ENCODE measurements at places on chromosomes 6 and 20.

GRCh38 chr6:31935021-31935420 is 7.5 kb downstream of the C2 start:
- DNase-seq: no peak

DNA sequence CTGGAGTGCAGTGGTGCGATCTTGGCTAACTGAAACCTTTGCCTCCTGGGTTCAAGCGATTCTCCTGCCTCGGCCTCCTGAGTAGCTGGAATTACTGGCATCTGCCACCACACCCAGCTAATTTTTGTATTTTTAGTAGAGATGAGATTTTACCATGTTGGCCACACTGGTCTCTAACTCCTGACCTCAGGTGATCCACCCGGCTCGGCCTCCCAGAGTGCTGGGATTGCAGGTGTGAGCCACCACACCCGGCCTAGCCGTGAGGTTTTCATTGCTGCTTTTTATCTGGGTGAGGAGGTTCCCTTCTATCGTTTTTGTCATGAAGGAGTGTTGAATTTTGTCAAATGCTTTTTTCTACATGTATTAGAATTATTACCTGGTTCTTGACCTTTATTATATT is 23.9 kb downstream of the SRC start:
- DNase-seq: no peak

DNA sequence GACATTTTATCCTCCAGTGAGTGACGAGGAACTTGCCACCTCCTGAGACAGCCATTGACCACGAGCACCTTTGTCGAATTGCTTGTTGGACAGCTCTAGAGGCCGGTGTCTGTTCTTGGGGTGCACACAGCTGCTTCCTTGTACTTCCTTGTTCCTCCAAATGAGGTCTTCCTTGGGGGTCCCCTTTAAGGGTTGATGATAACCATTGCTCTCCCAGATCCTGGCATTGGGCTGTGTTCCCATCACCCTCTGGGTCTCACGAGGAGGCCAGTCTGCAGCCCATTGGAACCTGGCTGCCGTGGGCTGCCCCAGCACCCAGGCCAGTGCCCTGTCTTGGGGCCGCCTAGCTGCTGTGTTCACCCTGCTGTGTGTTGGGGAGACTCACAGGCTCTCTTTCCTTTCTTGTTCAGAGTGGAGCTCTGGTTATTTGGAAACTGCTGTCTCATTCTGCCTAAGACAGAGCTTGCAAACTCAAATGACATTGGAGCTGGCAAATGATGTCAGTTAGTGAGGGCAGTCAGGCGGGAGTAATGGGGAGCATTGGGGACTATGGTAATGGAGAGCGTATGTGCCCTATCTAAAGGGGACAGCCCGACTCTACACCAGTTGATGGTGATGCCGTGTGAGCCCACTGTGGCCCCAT is 25.7 kb downstream of the PPP1R16B start:
- DNase-seq: no peak

GRCh38 chr6:117352466-117353081 is 73.2 kb downstream of the ROS1 start:
- DNase-seq: peak; percentile 24

DNA sequence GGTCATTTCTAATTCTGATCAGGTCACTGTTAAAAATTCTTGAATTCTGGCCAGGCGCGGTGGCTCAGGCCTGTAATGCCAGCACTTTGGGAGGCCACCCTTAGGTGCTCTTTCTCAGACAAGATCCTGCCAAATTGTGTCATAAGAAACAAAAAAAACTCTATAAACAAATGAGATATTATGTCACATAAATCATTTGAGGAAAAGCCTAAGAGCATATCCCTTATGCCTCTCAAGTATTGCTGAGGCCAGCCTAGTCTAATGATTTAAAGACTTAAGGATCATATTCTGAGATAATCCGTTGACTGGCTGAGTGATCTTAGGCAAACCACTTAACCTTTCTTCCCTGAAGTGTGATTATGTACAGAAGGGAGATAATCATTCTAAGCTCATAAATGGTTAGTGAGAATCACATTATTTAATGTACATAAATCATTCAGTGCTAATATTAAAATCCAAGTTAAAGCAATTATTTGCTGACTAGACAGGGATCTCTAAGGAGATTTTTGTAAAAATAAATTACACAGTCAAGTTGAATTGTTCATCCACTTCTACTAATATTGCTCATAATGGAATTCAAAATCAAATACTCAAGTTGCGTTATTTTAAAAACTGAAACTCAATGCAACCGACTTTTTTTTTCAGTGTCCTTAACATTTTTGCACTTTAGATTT is 365.4 kb downstream of the PHF3 start:
- no peak for DNase-seq

GRCh38 chr6:159716247-159717096 is 10.8 kb upstream of the WTAP start:
- peak; percentile 86 for DNase-seq

GRCh38 chr6:163513003-163513402 is 98.5 kb downstream of the QKI start:
- DNase-seq: no peak

DNA sequence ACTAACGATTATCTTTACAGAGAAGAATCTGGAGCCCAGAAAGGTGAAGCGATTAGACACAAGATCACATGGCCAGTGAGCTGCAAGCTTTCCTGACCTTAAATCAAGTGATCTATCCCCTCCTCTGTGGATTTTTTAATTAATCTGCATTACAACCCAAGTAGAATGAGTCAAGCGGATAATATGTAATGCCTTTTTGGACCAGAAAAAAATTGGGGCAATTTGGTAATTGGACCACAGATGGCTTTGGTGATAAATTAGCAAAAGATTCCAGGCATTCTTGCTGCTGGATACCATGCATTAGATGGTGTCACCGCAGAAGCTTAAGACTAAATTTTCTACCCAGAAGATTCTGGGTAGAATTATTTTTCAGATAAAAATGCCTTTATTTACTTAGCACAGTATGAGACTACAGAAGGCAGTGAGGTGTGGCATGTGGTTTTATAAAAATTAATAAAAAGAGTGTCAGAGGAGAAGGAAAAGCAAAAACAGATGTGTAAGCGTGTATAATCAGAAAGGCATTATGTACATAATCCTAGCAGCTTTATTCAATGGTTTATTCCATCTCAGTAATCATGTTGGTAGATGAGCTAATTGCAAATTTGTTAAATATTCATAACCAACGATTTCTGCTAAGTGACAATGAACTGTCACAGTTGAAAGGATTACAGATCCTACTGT is 53.9 kb upstream of the PCSK2 start:
- DNase-seq: no peak

DNA sequence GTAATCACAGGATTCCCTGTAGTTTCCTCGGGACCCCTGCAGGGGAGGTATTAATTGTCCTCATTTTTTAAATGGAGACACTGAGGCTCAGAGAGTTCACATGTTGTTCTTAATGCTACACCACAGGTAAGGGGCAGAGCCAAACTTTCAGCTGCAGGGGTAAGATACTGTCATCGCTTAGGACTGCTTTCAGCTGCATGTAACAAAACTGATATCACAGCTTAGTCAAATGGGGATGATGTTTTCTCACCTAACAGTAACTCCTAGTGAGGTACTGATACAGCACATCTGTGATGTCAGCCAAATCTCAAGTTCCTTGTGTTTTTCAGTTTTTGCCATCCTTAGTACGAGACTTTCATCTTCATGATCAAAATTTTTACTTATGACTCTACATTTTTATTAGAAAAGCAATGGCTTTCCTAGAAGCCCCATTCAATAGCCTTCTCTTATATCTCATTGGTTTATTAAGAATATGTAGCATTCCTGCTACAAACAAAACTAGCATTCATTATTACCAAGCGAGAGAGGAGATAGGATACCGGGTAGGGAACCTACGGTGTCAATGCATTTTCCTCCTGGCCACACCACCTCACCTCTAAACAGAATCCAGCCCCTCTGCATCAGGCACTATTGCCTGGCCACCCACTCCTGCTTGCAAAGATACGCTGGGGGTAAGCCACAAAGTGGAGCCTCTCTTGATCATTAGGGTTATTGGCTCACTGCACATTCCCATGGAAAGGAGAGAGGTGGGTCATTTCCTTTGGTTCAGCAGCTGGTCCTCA is 557.5 kb downstream of the CD83 start:
- no peak for DNase-seq

- DNase-seq: peak; percentile 91
These were observed 9.2 kb downstream of the ITPA start for GRCh38 chr20:3218307-3218988.

DNA sequence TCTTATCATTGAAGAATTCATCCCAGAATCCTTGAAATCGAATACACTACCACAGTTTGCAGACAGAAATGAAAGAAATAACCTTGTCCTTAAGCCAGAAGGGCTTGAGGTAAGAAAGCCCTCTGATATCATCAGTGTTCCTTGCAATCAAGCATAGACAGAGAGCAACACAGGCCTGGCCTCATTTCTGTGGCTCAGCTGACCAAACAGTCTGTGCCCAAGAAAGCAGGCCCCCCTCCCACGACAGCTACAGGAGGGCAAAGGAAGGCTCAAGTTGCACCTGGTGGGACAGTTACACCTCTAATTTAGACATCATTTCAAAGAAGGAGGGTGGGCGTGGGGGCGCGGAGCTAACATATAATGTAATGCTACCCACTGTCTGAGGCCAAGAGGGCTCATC is 21.6 kb downstream of the KIF16B start:
- DNase-seq: no peak

- peak; percentile 70 for DNase-seq
These were observed 1.9 kb downstream of the RRBP1 start for GRCh38 chr20:17679941-17680835.

- DNase-seq: no peak
These were observed 125.4 kb downstream of the GMPR start for GRCh38 chr6:16363749-16364148.

DNA sequence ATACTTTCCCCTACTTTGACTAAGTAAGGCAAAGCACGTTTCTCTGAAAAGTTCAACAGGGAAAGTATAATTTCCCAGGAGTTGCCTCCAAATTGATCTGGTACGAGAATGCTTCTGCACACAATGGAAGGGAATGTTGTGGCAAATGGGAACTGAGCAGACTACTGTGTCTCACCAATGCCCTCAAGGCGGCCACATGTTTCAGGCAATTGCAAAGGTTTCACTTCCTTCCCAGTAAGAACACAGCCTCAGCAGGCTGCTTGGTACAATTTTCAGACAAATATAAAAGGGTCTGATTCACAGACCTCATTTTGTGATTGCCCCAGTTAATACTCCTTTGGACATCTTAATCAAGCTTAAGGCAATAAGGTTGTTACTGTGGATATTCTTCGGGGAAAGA is 71.2 kb downstream of the KIAA0319 start:
- DNase-seq: no peak

- DNase-seq: no peak
These were observed 17.6 kb downstream of the NEDD9 start for GRCh38 chr6:11214901-11215300.

DNA sequence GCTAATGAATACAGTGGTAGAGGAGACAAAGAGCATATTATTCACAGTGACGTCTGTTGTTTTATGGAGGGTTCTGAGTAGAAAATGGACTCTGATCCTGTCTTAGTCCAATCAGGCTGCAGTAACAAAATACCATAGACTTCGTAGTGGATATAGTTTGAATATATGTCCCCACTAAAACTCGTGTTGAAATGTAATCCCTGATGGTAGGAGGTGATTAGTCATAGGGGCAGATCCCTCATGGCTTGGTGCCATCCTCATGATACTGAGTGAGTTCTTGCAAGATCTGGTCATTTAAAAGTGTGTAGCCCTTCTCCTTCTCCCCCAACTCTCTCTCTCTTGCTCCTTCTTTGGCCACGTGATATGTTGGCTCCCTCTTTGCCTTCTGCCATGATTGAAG is 82.5 kb downstream of the CD83 start:
- no peak for DNase-seq

- DNase-seq: no peak
These were observed 85.4 kb downstream of the DHX35 start for GRCh38 chr20:39047417-39047985.

- DNase-seq: peak; percentile 29
These were observed 75.4 kb upstream of the PTPN1 start for GRCh38 chr20:50434653-50435396.

- peak; percentile 29 for DNase-seq
These were observed 22.5 kb downstream of the JARID2 start for GRCh38 chr6:15268137-15268908.

DNA sequence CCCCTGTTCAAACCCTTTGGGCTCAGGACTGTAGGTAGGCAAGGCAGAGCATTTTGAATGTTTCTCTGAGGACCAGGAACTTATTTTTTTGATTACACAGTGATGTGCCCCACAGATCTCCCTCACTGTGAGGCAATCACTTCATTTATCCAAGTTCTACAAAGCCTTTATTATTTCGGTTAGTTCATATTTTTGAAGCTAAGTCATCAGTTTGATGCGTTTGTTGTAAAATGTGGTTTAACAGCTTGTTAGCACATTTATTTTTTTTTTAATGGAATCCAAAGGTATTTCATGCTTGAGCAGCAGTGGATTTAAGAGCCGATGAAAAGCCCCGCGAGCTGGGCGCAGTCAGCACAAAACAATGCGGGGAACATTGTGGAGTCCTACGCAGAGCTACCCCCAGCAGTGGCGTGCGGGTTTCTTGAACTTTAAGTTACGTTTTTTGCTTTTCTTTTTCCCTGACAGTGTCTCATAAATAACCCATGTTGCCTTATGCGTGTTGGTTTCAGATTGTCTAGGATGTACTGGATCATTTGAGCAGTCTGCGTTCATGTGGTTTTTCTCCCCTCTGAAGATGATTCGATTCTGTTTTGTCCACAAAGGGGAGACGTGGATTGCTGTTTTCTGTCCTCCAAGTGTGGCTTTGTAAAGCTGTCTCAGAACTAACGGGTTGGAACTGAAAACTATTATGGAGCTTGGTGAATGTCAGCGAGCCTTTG is 233.6 kb upstream of the BMP2 start:
- peak; percentile 57 for DNase-seq

GRCh38 chr6:79719248-79719960 is 88.3 kb downstream of the SH3BGRL2 start:
- DNase-seq: peak; percentile 10

GRCh38 chr20:41618807-41619311 is 682 bp upstream of the CHD6 start:
- DNase-seq: peak; percentile 44

GRCh38 chr6:157106487-157106886 is 216.8 kb downstream of the TMEM242 start:
- peak; percentile 42 for DNase-seq

- peak; percentile 38 for DNase-seq
These were observed 16.0 kb downstream of the RPS12 start for GRCh38 chr6:132830334-132830751.

DNA sequence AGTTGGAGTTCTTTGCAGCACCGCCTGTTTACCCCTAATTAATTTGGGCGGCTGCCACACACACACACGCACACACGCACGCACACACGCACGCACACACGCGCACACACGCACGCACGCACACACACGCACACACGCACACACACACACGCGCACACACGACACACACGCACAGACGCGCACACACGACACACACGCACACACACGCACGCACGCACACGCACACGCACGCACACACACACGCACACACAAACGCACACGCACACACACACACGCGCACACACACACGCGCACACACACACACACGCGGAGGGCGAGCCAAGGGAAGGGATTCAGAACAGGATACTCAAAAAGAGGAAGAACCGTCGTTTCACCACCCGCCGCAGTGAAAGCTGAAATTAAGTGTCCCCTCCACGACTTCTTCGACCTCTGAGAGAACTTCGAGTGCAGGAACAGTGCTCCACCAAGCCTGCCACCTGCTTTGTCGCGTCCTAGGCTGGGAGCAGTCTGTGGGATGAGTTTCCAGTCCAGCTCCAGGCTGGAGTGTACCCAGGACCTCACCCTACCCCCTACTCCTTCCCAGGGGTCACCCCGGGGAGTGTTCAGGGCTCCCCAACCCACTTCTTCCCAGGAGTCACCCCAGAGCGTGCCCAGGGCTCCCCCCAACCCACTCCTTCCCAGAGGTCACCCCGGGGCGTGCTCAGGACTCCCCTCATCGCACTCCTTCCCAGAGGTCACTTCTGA is 1.1 kb downstream of the RNASET2 start:
- peak; percentile 22 for DNase-seq
